ENCODE measurements at places on chromosomes 2 and 18.
A peak's percentile ranks its signal among the peaks of the same experiment; 100 is the strongest.

GRCh38 chr18:73286584-73286983 lies 418.8 kb upstream of the NETO1 start:
- no peak for DNase-seq

DNA sequence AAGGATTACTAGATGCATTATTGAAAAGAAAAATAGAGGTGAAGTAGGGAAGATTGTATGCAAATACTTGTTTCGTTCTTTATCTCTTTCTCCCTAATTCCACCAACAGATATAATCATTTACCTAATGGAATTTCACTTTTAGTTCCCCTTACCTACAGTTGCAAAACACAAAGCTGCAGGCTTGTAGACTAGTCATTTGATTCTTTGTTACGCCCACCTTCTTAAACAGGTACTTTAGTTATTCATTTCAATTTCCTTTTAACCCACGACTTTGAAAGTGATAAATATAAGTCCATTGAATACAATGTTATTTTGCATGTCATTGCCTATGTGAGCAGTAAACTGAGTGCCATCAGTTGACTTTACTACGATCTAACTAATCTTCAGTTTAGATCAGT lies 3.9 kb upstream of the HRH4 start:
- DNase-seq = no peak

DNA sequence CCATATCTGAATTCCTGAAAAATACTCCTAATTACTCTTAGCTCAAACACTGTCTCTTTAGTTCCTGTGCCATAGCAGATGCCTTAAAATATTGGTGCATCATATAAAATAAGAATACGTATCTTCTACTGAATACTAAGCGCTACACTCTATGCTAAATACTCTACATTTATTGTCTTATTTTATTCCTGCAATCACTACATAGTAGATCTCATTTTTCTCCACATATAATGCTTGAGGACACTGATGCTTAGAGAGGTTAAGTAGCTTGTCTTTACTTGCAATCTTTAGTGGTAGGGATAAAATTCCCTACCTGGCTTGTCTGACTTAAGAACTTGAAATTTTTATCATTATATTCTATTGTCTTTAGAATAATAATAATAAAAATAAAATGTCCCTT lies 137.3 kb upstream of the SETBP1 start:
- DNase-seq = no peak

DNA sequence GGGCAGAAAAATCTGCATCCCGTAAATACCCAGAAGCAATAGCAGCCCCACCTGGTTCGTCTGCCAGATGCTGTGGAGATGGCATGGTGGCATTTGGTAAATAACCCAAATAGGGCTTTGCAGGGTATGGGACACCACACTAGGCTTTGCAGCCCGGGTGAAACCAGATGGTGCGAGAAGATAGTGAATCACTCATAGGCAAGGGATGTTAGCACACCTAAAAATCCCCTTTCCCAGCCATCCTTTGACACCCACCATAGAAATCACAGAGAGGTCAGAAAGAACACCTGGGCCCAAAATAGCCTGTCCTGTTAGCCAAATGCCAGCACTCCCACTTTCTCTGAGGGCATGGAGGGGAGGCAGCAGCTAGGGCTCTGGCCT lies 47.6 kb downstream of the BCL11A start:
- DNase-seq = no peak

- no peak for DNase-seq
Observed at GRCh38 chr2:201157694-201158093, 25.2 kb upstream of the CASP10 start.

DNA sequence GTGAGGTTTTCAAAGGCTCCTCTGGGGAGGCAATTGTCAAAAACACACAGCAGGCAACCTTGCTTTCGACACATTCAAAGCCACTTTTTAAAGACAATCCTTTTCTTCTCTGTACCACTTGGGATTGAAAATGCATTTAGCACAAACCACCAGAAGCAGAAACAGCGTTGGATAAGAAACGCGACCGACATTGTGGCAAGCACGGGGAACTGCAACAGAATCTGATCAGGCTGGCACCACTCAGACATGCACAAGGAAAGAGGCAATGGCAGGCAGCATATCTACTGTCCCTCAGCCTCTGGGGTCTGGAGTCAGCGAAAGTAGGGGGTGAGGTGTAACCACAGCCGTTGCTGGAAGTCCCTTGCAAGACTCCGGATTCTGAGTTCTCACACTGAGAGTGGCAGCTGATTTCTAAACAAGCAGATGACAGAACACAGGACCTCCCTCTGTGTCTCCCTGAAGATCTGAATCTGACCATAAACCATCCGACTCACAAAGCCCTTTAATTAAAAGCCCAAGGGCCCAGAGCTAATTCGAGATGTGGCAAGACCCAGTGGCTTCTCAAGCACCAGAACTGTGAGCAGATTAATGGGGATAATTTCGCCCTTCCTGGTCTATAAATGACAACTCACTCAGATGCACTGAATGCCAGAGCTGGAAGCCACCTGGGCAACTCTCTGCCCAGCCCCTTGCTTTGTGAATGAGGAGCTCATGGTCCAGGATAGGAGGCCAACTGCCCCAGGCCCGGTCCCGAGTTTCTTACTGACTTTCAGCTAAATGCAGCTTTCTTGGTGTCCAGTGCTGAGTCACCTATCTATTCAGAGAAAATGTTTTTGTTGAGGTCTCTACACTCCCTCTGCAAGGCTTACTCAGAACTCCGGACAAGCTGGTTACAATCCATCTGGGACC lies 29.6 kb downstream of the CYRIA start:
- DNase-seq = no peak

- DNase-seq = no peak
Observed at GRCh38 chr2:181178823-181179412, 198.5 kb downstream of the UBE2E3 start.

- DNase-seq = no peak
Observed at GRCh38 chr18:47601581-47602272, 328.7 kb downstream of the SMAD2 start.

- DNase-seq = no peak
Observed at GRCh38 chr2:29519338-29519925, 402.0 kb downstream of the ALK start.

GRCh38 chr2:191643429-191643828 lies 34.5 kb upstream of the NABP1 start:
- DNase-seq = no peak

GRCh38 chr2:32558492-32558891 lies 69.4 kb upstream of the TTC27 start:
- no peak for DNase-seq

GRCh38 chr2:46135228-46135855 lies 161.9 kb upstream of the EPAS1 start:
- DNase-seq = no peak

DNA sequence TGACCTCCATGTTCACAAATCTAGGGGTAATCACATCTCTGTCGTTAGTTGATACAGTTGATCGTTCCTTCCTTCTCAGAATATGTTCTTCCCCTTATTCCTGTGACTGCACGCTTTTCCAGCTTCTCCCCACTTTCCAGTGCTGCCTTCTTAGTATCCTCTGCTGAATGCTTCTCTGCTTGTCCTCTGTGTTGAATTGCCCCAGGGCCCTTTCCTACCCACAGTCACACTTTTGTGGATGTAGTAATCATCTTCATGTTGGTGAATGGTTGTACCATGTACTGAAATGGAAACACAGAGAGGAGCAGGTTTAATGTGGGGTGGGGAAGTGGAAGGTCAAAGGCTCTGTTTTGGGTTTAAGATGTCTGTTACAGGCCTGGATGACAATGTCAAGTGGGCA lies 47.2 kb downstream of the EML6 start:
- no peak for DNase-seq

DNA sequence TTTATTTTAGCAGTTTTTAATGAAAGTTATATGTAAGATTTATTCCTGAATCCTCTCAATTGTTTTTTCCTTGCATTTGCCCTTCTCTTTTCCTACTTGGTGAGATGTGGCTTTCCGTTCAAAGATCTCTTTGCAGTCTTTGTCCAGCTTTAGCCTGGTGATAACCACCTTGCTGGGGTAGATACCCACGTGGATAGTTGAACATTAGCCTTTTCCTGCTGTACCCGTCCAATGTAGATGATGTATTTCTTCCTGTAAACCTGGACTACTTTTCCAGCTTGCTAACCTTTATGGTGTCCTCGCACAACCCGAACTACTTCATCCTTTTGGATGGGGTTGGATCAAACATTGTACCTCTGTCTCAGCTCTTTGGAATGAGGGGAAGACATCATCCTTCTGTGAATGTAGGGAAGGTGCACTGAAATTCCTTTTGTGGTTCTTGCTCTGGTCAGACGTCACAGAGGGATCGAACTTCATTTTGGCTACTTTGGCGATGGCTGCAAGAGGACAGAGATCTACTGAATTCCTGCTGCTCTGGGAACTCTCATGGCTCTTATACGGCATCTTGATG lies 293.2 kb upstream of the EPAS1 start:
- no peak for DNase-seq

DNA sequence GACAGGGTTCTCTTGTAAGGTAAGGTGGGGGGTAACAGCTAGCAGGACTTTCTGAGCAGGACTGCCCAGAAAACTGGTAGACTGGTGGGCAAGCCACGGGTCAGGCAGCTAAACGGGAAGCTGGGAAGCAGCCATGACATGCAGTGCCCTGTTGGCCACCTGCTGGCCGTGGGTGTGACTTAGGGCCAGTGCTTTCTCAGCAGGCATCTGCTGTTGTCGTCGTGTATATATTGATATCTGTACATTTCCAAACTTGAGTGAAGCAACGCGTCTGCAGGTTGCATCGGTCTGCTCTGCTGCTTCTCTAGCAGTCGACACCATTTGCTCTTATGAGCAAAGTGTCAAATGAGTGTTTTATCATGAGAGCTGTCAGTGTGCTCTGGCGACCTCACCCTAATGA lies 31.0 kb downstream of the COA5 start:
- no peak for DNase-seq

- peak; percentile 84 for DNase-seq
Observed at GRCh38 chr2:157839162-157839801, 36.8 kb downstream of the ACVR1 start.

DNA sequence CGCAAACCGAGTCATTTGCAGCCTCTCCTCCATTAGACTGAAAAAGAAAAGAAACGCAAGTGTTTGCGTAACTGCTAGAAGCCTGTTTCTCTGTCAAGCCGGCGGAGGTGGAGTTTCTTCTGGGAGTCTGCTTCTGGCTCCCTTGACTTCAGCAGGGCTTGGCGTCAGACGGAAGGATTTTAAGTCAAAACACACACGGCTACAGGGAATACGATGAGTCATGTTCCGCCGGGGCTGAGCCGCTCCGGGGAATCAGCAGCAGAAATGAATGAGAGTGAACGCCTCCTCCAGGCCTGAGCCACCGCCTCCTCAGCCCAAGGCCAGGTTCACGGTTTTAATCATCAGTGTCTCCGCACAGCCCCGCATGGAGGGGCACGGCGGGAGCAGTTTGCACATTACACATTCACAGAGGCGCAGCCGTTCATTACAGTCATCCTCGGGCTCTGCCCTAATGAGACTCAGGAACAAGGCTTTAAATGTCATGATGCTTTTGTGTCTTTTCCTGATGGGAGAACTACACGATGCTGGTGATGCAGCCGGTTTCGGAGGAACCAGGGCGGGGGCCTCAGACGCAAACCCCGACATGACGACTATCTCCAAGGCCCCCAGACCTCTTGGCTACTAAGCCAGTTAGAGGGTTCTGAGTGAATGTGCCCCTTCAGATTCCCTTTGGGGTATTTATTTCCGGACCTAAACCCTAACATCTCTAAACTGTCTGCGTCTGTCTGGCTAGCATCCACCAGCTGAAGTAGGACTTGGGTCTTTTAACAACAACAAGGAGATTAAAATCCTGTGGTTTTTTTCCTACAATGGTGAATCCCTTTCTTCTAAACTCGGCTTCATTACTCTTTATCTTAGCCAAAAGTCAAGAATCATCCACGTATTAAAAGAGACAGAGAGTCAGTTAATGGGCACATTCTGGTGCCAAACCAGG lies 11.1 kb upstream of the SCG2 start:
- DNase-seq = peak; percentile 46

DNA sequence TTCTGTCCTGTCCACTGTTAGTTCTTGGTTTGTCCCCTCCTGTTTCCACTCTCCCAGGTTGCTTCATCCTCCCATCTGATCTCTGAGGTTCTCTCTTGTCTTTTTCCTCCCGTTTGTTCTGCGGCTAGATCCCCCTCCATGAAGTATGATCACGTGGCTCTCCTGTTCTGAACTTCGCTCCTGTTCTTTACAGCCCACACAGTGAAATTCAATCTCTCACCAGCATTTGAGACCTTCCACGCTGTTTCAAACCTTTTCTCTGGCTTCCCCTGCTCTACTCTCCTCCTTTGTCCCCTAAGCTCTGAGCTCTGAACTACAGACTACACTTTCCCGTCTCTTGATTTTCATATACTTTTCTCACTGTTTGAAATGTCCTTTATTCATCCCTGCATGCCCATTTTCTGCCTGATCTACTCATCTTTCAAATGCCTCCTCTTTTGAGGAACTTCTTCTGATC lies 83.5 kb downstream of the OSBPL6 start:
- DNase-seq = no peak

DNA sequence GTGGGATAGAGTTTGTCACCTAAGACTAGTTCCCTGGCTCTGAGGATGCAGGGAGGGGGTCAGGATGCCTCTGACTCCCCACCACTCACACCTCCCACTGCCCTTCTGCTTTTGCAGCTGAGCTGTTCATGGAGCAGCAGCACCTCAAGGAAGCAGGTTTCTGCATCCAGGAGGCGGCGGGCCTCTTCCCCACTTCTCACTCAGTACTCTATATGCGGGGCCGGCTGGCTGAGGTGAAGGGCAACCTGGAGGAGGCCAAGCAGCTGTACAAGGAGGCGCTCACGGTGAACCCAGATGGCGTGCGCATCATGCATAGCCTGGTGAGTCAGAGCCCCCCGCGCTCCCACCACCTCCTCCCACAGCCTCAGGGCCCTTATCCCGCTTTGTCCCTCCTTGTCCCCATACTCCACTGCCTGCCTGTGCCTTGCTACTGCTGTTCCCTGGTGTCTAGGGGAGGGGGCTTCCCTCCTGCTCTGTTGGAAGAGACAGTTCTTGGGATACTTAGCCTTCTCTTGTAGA lies 94.4 kb downstream of the STPG4 start:
- DNase-seq = no peak

DNA sequence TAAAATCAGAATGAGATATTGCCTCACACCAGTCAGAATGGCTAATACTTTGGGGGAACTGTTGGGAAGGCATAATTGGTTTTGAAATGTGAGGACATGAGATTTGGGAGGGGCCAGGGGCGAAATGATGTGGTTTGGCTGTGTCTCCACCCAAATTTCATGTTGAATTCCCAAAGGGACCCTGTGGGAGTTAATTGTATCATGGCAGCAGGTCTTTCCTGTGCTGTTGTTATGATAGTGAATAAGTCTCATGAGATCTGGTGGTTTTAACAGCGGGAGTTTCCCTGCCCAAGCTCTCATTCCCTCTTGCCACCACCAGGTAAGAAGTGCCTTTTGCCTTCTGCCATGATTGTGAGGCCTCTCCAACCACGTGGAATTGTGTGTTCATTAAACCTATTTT lies 59.6 kb downstream of the CSRNP3 start:
- no peak for DNase-seq

All from renal cortex interstitium (tissue), 15 donors.